ENCODE measurements at places on chromosomes 1 and 21.

DNA sequence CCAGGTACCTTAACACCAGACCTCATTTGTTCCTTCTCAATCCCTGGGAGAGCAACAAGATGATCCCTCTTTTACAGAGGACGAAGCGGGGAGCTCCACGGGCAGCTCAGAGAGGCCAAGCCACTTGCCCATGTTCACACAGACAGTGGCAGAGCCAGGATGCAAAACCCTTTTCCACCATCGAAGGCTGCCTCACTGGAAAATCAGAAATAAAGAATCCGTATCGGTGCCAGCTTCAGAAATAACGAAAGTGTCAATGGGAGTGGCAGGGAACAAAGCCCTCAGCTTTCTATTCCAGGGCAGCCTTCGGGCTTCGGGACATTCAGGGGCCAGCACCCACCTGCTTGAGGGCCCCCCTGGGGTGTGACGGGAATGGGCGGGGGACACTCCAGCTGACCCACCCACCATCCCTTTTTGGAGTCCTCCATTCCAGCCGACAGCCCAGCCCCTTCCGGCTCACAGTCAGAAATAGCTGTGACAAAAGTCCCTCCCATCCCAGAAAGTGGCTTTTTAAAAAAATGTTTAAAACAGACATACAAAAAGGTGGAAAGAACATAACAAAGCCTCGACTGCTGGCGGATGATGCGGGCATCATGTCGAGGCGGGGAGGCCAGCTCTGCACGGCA, 6.0 kb downstream of the IFFO2 start:
- no peak for DNase-seq

DNA sequence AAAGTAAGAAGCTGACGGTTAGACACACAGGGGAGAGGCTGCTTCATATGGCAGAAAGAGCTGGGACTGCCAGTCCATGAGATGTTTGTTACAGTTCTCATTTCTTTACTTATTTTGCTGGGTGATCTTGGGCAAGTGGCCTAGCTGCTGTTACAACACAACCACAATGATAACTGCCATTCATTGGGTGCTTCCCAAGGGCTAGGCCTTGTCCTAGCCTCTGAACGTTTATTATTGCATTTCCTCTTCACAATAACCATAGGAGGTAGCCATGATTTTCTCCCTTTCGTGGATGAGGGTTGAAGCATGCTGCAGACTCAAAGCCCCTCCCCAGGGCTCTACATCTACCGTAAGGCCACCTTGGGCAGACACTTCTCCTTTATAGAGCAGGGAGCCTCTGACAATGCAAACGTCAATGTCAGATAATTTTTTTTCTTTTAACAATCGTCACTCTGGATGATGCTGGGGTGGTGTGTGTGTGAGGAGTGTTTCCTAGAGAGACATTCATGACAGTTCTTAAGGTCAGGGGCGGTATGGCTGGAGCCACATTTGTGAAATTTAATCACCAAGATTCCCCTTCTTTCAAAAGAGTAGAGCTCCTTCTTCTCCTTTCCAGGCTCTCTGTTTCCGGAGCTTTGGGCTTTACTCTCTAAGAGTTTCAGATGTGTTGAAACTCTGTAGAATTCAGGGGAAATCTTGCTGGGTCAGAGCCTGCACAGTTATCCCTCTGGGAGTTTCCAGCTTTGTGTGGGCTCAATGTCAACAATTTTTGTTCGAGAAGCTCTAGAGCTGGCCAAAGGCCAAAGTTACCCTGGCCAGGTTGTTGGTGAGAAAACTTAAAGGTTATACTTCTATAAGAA, 138.5 kb upstream of the SGIP1 start:
- no peak for DNase-seq

- no peak for DNase-seq
Measured at GRCh38 chr1:223771814-223772770, 59.8 kb downstream of the CAPN2 start.

DNA sequence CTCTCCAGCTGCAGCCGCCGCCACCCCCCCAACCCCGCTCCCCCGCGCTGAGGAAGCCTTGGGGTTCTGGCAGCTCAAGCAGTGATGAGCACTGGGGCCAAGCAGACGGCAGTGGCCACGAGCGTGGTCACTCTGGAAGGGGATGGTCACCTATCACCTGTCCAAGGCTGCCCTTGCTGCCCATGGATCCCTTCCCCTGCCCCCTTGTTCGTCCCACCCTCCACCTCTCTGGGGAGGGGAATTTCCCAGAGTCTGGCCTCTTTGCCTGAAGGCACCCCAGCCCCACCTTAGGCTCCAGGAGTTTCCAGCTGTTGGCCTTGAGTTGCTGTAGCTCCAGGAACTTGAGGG, 7.2 kb upstream of the SMIM12 start:
- no peak for DNase-seq

GRCh38 chr21:43928222-43929125, 63.5 kb downstream of the AGPAT3 start:
- no peak for DNase-seq

- DNase-seq = no peak
Measured at GRCh38 chr1:34331020-34331926, 154.6 kb downstream of the C1orf94 start.

DNA sequence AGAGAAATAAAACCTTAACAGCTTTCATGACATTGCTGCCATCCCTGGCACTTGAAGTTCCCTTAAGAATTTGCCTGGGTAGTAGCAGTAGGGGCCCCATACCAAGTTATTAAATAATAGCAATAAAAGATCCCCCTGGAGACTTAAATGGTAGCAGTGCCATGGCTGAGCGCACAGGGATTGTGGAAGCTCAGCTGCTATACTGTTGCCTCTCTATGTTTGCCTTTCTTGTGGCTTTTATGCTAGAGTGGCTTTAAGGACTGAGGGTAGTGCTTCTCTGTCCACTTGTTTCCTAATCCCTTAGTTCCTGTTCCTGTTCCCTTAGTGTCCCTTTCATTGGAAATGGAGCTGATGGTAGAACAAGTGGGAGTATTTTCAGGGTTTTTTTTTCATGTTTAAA, 42.1 kb downstream of the NCF2 start:
- DNase-seq = no peak

DNA sequence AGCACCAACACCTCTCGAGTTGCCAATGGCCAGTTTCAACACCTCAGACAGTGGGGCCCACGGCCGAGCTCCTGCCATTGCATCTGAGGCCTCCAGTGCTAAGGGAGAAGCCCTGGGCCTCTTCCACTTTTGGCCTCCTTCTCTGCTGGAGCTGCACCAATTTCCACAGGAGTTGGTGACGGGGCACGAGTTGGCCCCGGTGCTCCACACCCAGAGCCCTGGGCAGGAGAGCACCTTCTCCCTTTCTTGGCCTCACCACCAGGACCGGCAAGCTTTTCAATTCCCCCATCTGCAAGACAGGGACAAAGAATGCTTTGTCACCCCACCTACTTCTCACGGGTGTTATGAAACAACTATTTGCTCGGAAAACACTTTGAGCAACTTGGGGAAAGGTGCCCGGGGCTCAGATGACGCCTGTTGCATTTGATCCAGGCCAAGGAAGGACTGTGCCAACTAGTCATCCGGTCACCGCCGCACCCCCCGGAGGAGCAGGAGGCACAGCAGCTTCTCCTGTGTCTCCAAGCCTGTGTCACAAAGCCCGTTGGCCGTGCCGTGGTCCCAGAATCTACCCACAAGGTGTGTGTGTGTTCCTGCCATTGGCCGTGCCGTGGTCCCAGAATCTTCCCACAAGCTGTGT, 55.2 kb downstream of the TOMM20 start:
- no peak for DNase-seq

All from iPS DF 19.7 (cell line).